ENCODE measurements at places on chromosomes 1 and 21. TPM values are rescaled to one million over a fixed set of nuclear protein-coding genes. Genes with fewer than 3 reads are reported as not detected.

DNA sequence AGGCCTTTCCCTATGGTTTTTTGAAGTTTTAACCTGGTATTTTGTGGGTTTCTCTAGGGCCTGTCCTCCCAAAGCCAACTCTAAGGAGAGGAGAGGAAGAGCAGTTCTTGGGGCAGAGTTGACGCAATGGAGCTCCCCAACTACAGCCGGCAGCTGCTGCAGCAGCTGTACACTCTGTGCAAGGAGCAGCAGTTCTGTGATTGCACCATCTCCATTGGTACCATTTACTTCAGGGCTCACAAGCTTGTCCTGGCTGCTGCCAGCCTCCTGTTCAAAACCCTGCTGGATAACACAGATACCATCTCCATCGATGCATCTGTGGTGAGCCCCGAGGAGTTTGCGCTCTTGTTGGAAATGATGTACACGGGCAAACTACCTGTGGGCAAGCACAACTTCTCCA, 38.2 kb downstream of the ZBTB40 start:
- no peak overlapping the region for H3K4me3 ChIP-seq
- no peak overlapping the region for H3K27ac ChIP-seq
- H3K4me1 ChIP-seq = peaks cover 9% of the 10 kb centered on the region
- peaks cover 9% of the 10 kb centered on the region for H3K36me3 ChIP-seq
- H3K27me3 ChIP-seq = no peaks in the 10 kb centered on the region
- DNase-seq = no peak

DNA sequence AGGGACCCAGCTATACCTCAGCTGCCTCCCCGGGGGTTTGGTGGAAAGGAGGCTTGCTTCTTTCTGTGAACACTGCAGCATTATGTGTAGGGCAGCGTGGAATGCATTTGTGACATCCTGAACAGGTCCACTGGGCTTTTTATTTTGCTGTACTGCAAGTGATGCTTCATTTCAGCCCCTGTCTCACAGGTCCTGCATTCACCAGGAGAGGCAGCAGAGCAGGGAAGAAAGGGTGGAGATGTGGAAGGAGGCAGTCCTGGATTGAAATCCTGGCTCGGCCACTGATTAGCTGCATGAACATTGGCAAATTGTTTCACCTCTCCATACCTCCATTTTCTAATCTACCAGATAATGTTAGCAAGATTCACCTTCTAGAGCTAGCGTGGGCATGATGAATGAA, 77.9 kb upstream of the ZBTB18 start:
- no peak overlapping the region for H3K27ac ChIP-seq
- no peaks in the 10 kb centered on the region for H3K36me3 ChIP-seq
- no peak for DNase-seq
- no peaks in the 10 kb centered on the region for H3K27me3 ChIP-seq
- peaks cover 3% of the 10 kb centered on the region for H3K4me1 ChIP-seq
- no peak overlapping the region for H3K4me3 ChIP-seq

GRCh38 chr1:26237230-26237966, 3.4 kb downstream of the CEP85 start:
- no peak overlapping the region for H3K4me3 ChIP-seq
- H3K4me1 ChIP-seq = no peaks in the 10 kb centered on the region
- DNase-seq = no peak
- peaks cover 33% of the 10 kb centered on the region for H3K36me3 ChIP-seq
- H3K27me3 ChIP-seq = no peaks in the 10 kb centered on the region

Gene CSF3R
- total RNA-seq = not detected

Measured in H9 (cell line).